ENCODE measurements at places on chromosomes 4 and X. TPM values are rescaled to one million over a fixed set of nuclear protein-coding genes. Genes with fewer than 3 reads are reported as not detected.
A peak's percentile ranks its signal among the peaks of the same experiment; 100 is the strongest.

DNA sequence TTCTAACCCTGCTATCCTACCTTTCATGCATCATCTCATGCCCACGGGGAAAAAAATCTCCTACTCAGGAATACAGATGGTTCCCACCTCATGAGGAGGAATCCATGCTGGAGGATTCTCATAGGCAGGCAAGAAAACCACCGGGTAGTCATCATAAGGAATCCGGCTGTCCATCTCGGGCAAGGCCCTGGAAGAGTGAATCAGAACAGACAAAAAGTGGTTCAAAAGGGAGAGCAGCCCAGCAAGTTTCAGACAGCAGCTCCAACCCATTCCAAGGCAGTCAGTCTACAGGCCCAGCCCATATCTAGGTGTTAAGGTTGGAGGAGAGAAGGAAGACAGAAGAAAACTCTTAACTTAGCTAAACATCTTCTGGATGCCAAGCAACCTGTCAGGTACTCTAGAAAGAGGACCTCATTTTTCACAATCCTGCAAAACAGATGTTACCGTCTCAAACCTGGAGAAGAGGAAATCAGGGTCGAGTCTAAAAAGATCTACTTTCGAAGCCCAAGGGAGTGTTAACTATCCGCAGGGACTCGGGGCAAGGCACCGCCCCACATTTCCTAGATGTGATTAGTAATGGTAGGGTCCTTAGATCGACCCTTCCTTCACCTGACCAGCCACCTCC is 447 bp downstream of the PDZD11 start:
- no peak for DNase-seq

- peak; percentile 83 for DNase-seq
Measured at GRCh38 chrX:8714164-8714563, 17.8 kb downstream of the ANOS1 start.

DNA sequence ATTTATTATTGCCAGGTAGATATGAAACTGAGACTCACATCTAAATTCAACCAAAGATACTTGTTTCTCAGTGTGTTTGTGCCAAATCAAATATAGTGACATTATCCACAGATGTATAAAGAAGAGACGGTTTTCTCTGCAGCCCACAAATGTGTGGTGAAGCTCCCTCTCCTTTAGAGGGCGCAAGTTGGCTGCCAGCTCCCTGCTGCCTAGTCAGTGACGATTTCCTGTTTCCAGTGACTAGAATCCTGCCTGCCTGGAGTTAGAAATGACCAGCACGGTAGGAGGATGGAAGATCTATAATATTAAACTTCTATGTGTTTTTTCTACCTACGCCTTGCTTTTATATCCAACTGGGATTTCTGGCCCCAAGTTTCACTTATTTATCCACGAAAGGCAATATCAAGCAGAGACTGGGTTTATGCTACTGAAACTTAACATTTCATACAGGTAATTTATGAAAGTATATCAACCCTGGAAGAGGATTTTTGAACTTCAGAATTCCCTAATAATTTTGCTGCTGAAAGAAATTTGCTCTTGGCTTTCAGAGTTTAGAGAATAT is 1793.7 kb upstream of the TENM3 start:
- no peak for DNase-seq

DNA sequence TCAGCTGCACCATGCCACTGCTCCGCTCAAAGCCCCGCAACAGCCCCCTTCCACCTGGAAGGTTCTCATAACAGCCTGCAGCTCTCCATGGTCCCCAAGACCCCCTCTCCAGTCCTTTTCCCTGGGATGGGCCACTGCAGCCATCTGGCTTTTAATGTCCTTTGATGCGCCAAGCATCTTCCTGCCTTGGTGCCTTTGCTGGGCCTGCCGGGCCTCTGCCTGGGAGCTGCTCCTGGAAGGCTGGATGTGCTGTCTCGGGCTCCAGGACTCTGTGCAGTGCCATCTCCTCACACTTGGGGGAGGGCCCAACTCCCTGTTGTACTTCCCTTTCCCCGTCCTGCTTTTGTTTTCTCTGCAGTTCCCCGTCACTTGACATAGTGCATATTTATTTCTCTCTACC is 60.3 kb downstream of the TAPT1 start:
- no peak for DNase-seq

The BTK gene
- not detected for total RNA-seq

DNA sequence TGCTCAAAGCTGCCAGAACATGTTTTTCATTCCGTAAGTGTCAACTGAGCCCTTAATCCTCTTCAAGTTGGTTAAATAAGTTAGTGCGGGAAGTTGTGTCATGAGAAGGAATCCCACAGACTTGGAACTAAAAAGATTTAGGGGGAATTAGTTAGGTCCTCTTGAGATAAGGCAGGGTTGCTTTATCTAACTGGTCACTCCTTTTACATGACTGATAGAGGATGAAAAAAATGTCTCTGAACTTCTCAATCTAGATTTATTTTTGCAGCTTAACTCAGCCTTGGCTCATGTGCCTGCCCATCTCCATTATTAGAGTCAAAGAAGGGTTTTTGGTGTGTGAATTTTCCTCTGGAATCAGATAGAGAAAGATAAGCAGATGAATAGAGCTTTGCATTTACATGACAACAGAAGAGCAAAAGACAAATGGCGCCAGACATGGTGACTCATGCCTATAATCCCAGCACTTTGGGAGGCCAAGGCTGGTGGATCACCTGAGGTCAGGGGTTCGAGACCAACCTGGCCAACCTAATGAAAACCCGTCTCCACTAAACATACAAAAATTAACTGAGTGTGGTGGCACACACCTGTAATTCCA is 882.9 kb downstream of the RPA4 start:
- no peak for DNase-seq

DNA sequence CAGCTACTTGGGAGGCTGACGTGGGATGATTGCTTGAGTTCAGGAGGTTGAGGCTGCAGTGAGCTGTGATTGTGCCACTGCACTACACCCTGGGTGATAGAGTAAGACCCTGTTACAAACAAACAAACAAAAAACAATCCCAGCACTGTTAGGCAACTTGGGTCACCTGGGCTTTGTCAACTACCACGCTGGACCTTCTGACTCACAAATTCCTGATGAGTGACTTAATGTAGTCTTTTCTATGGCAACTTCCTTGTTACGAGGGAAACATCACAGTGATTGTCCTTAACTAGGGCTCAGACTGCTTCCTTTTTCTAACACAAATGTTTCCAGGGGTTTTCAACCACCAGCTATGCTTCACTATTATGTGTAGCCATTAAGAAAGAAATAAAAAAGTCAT is 128.8 kb upstream of the GPC4 start:
- DNase-seq, result peak; percentile 63

GRCh38 chrX:49269767-49270248 is at the start of gene PPP1R3F:
Gene PPP1R3F (plus strand): TSS chrX:49269793. CDS start chrX:49269870, 77 bp downstream.
- DNase-seq, result no peak

DNA sequence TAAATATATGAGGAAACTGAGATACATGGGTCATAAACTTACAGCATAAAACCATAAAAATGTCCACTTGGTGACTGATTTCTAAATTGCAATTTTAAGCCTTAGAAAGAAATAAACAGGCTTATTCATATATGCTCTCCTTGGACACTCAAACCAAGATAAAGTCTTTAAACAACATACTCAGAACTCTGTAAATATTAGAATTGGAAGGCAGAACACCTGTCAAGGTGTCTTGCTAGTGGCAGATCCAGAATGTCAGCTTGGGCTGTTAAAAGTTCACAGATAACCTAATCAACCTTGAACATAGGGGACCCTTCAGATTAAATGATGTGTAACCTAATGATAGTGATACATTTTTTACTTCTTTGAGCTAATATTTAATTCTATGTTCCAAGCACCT is 208.1 kb upstream of the ARSJ start:
- DNase-seq, result no peak

DNA sequence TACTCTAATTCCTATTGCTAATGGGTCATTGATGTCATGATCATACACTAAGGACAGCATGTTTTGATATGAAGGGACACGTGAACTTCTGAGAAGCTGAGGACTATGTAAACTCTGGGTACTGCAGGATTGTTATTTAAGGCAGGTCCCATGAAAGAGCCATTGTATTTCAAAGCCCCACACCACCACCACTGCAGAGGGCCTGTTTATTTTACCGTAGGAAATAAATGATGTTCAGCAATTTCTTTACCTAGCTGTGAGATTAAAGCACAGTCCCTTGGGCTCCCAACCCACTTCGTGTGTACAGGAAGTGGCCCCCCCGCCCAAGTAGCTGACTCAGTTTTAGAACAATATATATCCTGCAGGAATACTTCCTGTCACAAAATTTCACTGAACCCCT is 89.8 kb upstream of the ACSL4 start:
- no peak for DNase-seq

- no peak for DNase-seq
Measured at GRCh38 chrX:5080791-5081190, 1147.9 kb downstream of the NLGN4X start.

The EGF gene
- 0.36 TPM for total RNA-seq

The RPS6KA6 gene
- total RNA-seq, result 4.0 TPM

DNA sequence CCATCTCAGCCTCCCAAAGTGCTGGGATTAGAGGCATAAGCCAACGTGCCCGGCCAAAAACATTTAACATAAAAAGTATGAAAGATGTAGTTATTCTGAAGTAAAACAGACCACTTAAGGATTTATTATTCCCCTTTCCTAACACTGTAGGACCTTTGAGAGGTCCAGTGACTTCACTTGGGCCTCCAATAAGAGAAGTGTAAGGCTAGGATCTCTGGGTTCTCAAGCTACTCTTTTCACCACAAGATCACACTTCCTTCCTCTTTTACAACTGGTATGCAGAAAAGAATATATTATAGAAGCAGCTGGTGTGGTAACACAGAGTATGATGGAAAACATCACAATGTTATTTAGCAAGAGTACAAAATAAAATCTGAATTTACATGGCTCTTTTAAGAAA is 30.2 kb upstream of the CCNG2 start:
- DNase-seq, result no peak

The GAGE12H gene
- not detected for total RNA-seq

DNA sequence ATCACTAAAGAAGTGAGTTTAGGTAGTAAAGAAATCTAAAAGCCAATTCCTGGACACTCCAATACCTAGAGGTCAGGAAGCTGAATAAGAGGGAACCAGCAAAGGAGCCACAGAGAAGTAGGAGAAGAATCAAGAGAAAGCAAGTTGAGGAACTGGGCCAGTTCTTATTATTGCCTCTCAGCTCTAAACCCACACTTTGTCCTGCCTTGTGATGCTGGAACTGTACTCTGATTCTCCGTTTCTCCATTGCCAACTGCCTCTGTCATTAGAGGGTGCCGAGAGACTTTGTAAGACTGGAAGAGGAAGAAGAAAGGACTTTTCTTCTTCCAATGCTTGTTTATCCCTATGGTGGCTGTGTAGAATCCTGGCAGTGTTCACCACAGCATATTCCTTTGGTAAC is 38.6 kb downstream of the NSUN7 start:
- no peak for DNase-seq

DNA sequence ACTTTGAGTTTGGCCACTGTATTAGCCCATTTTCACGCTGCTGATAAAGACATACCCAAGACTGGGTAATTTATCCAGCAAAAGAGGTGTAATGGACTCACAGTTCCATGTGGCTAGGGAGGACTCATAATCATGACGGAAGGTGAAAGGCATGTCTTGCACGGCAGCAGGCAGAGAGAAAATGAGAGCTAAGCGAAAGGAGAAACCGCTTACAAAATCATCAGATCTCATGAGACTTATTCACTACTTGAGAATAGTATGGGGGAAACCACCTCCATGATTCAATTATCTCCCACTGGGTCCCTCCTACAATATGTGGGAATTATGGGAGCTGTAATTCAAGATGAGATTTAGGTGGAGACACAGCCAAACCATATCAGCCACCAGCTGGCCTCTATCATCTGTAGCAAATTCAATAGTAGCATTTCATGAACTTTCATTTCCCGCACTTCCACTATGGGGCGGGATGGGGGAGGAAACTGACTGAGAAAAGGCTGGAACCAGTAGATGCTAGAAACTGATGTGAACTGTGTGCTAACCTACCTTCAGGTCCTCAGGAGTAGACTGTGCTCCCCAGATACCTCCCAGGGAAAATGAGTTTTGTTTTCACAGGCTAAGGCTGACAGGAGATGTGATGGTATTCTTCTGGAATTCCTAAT is 35.3 kb upstream of the LGI2 start:
- DNase-seq, result no peak

GRCh38 chrX:149491812-149492211 is 13.3 kb downstream of the IDS start:
- no peak for DNase-seq

DNA sequence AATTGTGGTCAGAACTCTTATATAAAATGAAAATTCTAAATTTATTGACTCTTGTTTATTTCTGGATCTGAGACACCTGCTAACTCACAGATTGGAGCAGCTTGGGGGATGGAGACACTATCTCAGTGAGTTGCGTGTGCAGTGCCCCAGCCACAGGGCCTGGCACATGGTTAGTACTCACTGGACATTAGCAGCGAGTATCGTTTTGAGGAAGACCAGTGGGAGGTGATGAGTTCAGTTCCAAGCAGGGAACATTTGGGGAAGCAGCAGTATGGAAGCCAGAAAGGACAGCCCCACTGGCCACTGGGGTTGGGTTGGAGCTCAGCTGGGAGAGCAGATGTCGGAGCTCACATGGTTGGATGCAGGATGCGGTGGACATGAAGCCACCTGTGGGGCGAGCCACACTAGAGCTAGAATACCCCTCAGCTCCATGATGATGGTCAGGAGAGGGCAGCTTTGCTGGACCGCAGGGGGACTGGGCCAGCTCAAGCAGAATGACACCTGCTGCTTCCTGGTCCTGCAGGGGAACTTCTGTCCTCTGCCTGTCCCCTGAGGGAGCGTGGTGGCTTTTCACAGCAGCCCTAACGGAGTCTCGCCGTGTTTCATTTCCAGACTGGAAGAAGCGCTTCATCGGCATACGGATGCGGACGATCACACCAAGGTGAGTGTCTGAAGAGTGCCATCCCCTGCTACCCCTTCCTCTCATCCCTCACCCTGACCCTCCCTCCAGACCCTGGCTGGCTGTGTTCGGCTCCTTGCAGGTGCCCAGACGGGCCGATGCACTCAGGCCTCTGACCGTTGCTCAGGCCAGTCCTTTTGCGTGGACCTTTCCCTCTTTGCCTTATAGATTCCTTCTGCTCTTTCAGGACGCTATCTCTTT is 32.5 kb downstream of the HTRA3 start:
- peak; percentile 63 for DNase-seq

The USP51 gene
- total RNA-seq, result 4.3 TPM

The PITX2 gene
- 0.36 TPM for total RNA-seq

The FAAH2 gene
- total RNA-seq, result under 0.01 TPM

The HDAC8 gene
- total RNA-seq, result 24.6 TPM

DNA sequence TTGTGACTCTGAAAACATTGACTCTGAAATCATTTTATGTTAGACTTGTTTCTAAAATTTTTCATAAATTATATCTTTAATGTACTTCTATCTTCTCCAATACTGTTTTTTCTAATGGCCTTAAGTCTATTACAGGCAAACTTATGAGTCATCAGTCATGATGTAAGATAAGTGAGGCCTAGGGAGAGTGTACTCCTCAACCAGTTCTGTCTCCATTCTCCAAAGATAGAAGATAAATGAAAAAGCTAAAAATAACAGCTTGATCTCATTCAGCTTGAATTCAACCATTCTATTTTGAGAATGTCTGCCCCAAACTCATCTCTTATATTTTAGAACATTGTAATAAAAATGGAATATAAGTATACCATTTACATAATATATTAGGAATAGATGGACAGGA is 34.5 kb downstream of the STBD1 start:
- DNase-seq, result peak; percentile 37

GRCh38 chrX:153406903-153407302 is 4.4 kb upstream of the ZFP92 start:
- peak; percentile 53 for DNase-seq

GRCh38 chr4:126779436-126780166 is 853.2 kb upstream of the INTU start:
- DNase-seq, result no peak

GRCh38 chr4:123403080-123403604 is 6.5 kb downstream of the SPRY1 start:
- no peak for DNase-seq

- no peak for DNase-seq
Measured at GRCh38 chr4:149306537-149306936, 509.1 kb downstream of the IQCM start.
